ENCODE measurements at places on chromosomes 6 and 20.

- no peak for DNase-seq
Observed at GRCh38 chr6:12608874-12609273, 107.7 kb upstream of the PHACTR1 start.

- DNase-seq = no peak
Observed at GRCh38 chr6:26198722-26199056, 111.5 kb downstream of the HFE start.

GRCh38 chr20:57095426-57095825 is 171.0 kb downstream of the BMP7 start:
- no peak for DNase-seq

- DNase-seq = no peak
Observed at GRCh38 chr20:50144362-50144761, 9.2 kb downstream of the PEDS1 start.

DNA sequence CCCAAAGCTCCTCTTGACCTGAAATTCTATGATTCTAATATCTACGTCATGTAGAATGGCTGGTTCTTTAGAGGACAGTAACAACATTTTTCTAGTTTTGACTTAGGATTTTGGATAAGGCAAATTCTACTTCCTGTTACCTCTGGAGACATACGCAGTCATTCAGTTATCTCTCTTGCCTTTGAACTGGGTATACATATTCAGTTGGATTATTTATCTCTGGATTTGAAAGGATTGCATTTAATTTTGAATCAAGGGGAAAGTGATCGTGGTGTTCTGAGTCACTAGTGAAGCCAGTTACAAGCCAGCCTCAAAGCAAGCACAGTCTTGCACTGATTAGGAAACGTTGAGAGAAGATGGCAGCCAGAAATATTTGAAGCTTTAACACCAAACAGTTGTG is 35.3 kb upstream of the BCAS1 start:
- DNase-seq = no peak
